8988T (cell line): ENCODE measurements at places on chromosomes 2 and 18.

- no peak for DNase-seq
Measured at GRCh38 chr2:64092502-64092901, 51.7 kb downstream of the PELI1 start.

DNA sequence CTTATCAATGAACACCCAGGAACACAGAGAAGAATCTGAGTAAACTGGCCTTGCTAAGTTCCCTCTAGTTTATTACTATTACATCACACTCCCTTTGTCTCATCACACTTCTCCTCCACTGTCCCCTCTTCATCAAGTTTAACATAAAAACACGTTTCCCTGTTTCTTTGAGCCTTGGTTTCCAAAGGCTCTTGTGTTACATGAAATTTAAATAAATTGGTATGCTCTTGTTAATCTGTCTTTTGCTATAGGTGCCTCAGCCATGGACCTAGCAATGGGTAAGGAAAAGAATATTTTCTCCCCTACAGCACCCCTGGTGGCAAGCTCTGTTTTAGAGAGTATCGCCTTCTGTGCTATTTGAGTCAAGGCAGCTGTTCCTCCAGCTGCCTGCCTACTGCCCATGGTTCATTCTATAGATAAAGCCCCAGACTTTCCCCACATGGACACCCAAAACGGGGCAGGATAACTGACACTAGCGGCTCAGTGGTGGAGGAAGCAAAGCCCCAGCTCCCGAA is 31.8 kb downstream of the TGIF1 start:
- DNase-seq, result peak; percentile 45

DNA sequence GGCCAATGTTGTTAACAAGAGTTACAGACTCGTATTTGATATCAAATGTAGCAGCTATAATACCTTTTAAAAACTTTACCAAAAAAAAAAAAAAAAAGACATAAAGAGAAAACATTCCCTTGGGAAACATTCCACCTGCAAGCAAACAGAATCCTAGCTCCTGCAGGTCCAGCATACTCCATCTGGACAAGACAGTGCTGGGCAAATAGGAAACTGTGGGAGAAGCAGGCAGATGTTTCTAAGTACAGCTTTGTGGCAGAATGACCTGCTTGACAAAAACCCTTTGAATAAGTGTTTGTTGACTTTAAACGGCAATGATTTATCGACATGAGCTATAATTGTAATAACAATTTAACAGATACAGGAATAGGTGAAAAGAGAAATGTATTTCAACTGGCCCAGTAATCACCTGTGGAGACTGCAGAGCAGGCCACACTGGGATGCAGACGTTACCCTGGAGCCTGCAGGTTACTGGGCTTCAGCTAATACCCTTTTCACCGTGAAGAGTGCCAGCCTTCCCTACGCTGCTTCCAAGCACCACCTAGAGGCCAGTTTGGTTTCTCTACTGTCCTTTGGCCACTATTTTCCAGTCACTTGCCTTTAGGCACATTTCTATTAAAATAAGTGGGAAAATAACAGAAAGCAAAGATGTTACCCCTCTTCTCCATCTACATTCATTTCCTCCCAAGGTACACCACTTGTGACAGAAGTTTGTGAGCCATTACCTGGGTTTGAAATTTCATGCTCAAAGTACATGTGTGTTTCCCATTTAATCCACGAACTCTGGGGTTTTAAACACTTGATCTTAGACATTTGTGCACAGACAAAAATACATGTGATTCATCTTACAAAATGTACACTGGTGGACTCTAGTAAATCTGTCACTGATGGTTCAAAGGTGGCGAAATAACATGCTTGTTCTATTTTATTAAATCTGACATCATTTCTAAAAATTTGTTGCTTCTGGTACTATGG is 96.9 kb upstream of the ZNF397 start:
- DNase-seq, result peak; percentile 34

GRCh38 chr2:8043295-8043694 is 638.6 kb upstream of the ID2 start:
- DNase-seq, result no peak

GRCh38 chr18:46211816-46212215 is 107.6 kb downstream of the HAUS1 start:
- no peak for DNase-seq
